ENCODE measurements at places on chromosomes 7 and 10.

DNA sequence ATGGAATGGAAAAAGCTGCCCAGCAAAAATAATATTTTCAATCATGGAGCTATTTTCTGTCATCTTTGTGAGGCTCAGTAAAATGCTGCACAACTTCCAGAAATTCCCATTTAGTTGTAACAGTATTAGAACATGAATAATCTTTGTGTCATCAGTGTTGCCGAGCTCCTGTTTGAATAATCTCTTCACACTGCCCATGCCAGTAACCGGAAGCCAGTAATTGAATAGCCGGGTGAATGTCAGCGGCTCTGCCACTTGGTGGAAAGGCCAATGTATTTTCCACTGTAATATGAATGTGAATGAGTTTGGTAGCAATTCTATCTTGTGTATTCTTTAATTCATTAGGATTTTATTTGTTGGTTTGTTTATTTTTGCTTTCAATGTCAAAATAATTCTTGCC is 172.5 kb upstream of the INSYN2A start:
- DNase-seq, result no peak

DNA sequence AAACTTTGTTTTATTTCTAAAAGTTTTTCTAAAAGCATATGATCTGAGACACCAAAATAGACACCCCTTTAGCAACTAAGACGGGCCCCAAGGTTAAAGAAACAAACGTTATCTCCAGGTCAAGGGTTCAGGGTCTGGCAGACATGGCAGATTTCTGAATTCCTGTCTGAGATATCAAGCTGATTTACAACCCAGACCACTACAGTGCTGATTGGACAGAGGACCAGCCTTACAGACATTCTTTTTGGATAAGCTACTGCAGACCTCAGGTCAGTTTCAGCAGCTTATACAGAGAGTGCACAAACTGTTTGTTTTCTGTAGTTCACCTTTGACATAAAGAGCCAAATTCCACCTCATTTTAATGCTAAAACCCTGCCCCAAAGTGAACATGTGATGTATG is 34.8 kb downstream of the SVOPL start:
- no peak for DNase-seq

GRCh38 chr7:31398815-31399214 is 58.3 kb upstream of the NEUROD6 start:
- no peak for DNase-seq

DNA sequence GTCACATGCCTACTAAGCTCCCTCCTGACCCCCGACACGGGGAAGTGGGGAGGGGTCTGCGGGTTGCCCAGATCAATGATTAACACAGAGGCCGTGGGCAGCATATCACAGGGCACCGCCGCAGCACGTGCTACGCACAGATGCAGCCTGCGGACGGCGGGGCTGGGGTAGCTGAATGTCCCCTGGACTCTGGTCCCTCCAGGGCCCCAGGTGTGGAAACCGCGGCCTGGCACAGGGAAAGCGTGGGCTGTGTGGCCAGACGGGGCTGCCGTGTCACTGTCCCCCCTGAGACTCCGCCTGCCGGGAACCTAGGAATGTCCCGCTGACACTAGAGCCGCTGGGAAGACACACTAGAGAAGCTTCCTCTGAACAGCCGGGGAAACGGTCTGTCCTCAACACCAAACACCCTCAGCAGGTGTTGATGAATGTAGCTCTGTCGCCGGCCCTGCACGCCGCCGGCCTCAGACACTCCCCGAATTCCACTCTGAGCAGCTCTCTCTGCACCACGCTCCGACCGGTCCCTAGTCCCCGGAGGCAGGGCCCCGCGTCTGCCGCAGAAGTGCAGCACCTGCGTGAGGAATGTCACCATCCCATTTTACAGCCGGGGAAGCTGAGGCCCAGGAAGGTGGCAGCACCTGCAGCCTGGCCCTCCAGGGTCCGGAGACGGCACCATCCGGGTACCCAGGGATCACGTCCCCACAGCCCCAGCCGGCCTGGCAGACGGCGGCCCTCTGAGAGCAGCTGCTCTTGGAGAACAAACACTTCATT is 33.4 kb upstream of the PDGFA start:
- no peak for DNase-seq

DNA sequence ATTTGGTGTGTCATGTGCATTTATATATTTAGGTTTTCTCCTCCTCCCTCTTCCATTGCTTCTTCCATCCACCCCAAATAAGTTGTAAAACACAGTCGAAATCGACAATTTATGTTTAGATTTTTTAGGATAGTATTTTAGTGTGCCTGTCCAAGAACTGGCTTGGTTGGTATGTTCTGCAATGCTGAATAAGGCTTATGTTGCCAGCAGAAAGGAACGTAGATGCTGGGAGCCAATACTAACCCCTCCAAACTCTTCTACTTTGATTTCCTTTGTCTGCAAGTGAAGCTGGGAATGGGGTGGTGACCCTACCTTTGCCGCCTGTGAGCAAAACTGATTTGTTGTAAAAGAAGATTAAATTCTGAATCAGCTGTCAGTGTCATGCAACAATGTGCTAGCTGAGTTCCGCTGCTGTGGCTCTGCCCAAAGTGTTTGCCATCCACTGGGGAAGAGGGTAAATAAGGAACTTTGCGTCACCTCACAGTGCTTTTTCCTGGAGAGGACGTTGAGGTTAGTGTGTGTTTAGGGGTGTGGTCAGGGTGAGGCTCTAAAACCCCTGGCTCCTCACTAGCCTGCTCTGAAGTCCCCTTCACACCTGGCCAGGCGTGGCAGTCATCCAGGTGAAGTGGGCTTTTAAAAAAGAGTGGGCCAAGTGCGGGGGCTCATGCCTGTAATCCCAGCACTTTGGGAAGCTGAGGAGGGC is 44.4 kb downstream of the TACC2 start:
- no peak for DNase-seq

- DNase-seq, result no peak
Observed at GRCh38 chr10:30055226-30055662, 4.1 kb downstream of the JCAD start.

GRCh38 chr7:65722361-65722792 is 150.5 kb upstream of the VKORC1L1 start:
- DNase-seq, result no peak

DNA sequence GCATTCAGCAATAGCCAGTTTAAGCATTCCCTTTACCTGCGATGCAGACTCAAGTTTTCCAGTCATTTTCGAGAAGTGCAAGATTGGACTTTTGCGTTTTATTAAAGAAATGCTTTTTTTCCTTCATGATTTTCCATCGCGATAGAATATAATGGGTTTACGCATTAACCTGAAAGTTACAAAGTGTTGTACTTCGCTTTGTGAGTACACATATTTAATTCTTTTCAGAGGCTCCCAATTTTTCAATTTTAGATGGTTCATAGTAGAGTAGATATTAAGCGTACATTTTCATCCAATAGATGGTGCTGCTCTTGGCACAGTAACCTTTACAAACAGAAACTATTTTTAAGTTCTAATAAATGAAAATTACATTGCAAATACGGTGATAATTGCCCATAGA is 1.3 kb downstream of the PTPRZ1 start:
- no peak for DNase-seq

- no peak for DNase-seq
Observed at GRCh38 chr10:84683550-84683949, 355.2 kb downstream of the CCSER2 start.

GRCh38 chr7:150854066-150855000 is 2.0 kb downstream of the AOC1 start:
- no peak for DNase-seq

- no peak for DNase-seq
Observed at GRCh38 chr7:7895754-7896153, 72.8 kb upstream of the GLCCI1 start.

DNA sequence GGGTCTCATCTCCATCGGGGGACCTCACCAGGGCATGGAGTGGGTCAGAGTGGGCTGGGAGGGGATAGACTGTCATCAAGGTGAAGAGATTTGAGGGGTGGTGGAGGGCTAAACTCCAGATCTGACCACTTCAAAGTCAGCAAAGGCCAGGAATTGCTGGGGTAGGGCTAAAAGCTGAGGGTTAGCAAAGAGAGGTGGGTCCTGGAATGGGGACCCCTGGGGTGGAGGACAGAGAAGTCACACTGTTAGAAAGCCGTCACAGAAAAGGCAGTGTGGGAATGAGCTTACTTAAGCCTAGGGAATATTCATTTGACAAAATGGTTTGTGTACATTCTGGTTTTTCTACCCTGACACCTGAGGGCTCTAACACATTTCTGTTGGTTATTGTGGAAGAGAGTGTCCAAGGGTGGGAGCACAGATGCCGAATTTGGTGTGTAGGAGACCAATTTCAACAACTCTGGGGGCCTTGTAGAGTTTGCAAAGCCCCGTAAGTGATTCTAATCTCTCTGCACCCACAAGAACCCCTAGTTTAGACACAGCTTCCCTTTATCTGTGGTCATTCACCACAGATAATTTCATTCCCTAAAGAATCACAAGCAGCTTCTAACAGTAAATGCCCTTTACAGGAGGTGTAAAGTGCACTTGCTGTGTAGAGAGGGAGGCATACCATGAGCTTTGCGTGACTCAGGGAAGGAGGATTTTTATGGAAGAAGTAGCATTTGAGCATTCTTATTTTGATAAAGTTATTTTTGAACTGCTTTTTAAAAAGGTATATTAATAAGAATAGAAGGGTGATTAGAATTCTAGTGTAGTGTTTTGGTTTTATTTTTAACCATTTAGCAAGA is 6.4 kb downstream of the FBH1 start:
- no peak for DNase-seq

DNA sequence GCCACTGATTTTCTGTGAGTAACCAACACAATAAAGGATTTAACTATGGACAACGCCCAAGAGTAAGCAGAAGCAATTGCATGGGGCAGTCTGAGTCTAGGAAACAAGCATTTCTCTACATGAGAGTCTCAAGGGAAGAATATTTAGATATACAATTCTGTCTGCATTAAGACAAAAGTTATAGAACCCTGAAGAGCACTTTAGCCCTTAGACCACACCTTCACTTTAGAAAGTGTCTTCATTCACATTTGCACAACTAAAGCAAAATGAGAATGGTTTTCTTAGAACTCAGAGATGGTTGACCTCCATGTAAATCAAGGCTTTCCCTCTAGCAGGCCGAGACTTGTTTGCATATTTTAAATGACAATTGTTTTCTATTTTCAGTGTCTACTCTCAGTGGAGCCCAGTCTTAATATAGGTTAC is 25.5 kb upstream of the TRIM24 start:
- no peak for DNase-seq

GRCh38 chr10:1217237-1217587 is 161.0 kb downstream of the WDR37 start:
- no peak for DNase-seq

GRCh38 chr10:132502544-132503300 is 34.9 kb upstream of the INPP5A start:
- no peak for DNase-seq

DNA sequence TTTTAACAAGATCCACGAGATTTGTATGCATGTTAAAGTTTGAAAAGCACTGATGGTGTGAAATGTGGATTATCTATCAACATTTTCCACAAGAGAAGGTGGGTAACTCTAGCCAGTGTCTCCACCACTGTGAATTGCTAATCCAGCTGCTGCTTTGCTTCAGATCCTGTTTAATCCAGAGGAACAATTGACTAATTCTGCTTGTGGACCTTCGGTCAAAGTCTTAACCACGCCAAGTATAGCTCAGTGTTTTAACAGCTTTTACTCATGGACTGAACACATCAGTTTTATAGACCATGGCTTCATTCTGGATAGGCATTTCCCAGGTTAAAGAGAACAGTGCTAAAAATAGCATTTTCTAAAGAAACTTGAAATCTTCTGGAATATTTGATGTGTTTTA is 23.5 kb downstream of the ADK start:
- no peak for DNase-seq

DNA sequence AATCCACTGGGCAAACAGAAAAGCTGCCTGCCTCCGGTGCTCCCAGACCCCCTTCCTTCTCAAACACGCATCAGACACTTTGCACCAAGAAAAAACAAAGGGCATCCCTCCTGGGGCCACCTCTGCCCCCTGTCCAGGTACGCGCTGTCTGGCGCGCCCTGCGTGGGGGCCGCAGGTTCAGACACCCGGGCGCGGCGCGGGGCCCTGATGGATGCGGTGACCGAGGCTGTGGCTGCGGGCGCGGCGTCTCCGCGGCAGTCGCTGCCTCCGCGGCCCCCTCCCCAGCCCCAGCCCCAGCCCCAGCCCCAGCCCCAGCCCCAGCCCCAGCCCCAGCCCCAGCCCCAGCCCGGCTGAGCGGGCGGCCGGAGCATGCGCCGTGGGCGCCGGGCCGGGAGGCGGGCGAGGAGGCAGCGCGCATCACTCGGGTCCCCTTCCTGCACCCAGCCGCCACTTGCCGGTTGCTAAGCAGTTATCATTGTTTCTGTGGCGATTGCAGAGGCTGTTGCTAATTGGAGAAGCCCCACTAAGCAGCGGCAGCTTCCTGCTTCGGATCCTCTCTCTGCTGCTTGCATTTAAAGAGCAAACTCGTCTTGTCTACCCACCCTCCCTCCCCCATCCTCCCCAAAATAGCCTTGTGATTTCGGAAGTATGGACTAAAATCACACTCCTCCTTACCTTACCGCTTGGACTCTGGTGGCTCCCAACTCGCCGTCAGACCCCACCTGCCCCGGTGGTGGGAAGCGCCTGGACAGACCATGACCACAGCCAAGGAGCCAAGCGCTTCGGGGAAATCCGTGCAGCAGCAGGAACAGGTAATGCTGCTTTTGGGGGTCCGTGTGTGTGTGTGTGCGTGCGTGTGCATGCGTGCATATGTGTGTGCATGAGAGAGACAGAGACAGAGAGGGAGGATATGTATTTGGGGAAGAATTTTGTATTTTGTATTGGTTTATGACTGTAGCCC is 252.8 kb downstream of the DPP6 start:
- no peak for DNase-seq

GRCh38 chr7:74351836-74352235 is 62.6 kb downstream of the CLIP2 start:
- DNase-seq, result no peak

DNA sequence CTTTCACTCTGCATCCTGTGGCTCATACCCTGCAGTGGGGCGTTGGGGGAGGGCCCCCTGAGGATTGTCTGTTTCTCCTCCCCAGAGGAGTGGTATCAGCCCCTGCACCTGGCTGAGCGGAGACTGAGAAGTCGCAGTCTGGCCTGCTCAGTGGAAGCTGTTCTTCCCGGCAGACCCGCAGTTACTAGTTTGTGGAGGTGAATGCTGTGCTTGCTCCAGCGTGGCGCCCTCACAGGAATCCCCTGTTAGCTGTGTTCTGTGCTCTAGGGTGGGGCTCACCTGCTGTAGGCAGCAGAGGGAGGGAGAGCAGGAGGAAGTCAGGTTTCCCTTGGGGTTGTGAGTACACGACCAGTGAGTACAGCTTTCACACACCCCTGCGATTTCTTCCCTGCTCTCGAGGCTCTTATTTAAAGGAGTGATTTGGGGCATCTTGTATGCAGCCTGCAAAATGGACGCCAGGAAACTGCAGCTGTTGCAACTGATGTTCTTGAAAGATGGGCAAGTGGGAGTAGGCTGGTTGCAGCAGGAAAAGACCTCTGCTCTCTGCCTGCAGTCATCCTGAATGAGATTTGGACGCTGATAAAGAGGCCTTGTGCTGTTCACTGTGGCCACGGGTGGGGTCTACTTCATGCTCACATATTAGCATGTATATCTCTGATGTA is 66.4 kb downstream of the HK1 start:
- DNase-seq, result no peak

DNA sequence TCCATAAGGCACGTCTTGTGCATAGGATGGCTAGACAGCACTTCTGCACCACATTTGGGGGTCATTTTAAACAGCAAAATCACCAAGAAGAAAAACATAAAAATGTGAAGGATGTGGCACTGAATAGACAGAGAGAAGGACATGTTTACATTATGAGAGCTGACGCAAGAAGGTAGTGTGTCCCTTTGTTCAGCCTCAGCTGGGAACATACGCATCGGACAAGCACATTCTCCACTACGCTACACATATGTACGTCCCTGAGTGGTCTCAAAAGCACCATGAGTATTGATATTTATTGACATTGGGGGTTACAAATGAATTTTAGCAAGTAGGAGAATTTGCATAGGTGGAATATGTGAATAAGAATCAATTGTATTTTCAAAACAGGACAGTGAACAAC is 20.2 kb downstream of the DDC start:
- no peak for DNase-seq
